ENCODE measurements at places on chromosomes 2 and 18. TPM values are rescaled to one million over a fixed set of nuclear protein-coding genes. Genes with fewer than 3 reads are reported as not detected.

DNA sequence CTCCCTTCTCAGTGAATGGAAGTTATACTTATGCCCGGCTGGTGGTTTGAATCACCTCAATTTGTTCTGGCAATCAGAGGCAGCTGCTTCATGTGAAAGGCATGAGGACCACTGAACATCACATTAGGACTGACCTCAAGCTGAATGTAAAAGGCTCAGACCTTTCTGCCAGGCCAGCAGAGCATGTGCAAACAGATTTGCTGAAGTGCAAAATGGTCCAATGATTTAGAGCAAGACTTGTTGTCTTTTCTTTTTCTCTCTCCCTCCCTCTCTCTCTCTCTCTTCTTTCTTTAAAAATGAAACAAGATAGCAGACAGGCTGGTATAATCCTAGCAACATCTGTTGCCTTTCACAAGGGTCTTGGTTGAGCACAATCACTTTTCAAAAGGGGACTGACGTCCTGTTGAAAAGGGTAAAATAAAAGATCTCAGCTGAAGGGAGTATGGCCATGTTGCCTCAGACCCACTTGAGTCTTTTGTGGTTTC, 13.3 kb upstream of the CDH7 start:
- DNase-seq, result no peak

DNA sequence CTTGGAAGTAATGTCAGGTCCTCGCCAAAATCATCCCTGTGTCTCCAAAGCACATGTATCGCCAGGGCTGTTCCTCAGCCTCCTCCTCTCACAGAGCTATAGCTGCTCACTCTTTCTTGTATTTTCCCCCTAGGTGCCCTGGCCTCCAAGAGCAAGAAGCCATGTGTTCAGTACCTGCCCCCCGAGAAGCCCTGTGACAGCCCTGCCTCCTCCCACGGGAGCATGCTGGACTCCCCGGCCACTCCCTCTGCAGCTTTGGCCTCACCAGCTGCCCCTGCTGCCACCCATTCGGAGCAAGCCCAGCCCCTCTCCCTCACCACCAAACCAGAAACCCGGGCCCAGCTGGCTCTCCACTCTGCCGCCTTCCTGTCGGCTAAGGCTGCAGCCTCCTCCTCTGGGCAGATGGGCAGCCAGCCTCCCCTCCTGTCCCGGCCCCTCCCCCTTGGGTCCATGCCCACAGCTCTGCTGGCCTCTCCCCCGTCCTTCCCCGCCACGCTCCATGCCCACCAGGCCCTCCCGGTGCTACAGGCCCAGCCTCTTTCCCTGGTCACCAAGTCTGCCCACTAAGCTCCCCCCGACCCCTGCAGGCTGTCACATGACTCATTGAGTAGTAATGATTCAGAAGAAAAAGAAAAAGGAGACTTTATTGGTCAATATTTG, 18.8 kb downstream of the TGOLN2 start:
- DNase-seq, result peak; percentile 53

DNA sequence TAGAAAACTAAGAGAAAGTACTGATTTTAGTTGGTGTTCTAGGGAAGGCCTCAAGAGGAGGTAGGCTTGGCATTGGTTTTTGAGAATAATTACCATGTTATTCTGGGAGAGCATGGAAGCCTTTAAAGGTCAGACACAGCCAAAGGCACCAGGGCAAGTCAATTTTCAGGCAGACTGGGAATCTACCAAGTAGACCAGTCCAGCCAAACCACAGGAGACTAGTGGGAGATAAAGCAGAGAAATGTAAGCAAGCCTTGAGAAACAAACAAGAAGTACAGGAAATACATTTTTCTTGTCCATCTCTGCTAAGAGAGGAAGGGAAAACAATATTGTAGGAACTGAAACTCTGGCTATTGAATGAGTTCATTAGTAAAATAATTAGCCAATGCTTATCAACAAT, 5.5 kb upstream of the CCDC68 start:
- no peak for DNase-seq

The CTAGE1 gene
- total RNA-seq, result not detected

- no peak for DNase-seq
These were observed 197.3 kb downstream of the SLC8A1 start for GRCh38 chr2:40254611-40255010.

The C2orf49 gene
- 18.4 TPM for total RNA-seq

- no peak for DNase-seq
These were observed 90.3 kb downstream of the PIK3C3 start for GRCh38 chr18:42045346-42045745.

The STK11IP gene
- 20.0 TPM for total RNA-seq

DNA sequence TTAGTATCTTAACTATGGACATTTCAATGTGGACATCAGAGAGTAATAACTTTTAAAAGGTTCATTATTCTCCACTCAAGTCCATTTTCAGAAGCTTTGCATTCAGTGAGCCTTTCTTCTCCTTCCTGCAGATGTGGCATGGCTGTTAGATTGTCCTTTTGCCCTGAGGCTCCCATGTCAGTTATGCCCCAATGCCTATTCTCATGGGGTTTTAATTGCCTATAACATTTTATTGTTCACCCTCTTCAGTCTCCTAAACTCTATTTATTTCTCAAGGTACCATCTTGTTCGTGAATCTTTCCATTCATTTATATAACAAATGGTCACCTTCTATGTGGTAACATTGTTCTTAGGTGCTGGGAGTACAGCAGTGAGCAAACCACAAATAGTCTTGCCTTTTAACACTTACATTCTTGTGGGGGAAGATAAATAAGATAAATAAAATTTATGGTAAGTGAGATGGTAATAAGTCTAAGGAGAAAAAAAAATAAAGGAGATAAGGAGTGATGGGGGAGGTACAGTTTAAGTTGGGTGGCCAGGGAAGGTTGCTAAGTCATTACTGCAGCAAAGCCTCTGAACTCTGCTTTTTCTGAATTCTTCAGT, 277.9 kb upstream of the SIX3 start:
- DNase-seq, result no peak

DNA sequence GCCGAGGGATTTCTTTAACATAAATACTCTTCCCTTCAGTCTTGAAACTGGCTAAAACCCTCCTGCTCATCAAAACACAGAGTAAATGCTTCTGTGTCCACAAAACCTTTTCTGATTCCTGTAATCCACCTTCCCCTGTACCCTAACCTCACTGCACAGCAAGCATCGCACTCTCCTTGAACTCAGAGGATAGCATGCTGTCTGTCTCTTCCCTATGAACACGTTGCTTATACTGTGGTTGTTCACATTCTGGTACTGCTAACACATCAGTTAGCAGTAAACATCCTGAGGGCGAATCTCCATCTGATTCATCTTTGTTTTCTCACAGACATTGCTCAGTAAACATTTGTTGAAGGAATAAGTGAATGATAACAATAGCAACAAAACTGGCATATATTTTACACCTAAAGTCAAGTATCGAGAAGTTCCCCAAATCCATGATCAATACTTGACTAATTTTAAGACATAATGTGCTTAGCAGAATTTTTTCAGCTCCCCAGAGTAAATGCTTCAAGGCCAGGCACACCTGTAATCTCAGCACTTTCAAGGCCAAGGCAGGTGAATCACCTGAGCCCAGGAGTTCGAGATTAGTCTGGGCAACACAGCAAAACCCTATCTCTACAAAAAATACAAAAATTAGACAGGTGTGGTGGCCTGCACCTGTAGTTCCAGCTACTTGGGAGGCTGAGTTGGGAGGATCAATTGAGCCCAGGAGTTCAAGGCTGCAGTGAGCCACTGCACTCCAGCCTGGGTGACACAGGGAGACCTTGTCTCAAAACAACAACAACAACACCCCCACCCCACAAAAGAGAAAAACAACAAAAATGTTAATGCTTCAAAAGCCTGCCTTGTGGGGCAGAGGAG, 45.6 kb upstream of the LPIN2 start:
- DNase-seq, result no peak

The RAD51AP2 gene
- not detected for total RNA-seq

GRCh38 chr2:196376984-196377877, 205.9 kb upstream of the STK17B start:
- DNase-seq, result no peak

The ZC3H6 gene
- total RNA-seq, result 10.6 TPM

The SERPINB13 gene
- total RNA-seq, result not detected

The ARHGEF33 gene
- total RNA-seq, result 0.35 TPM

The DPP4 gene
- 2.1 TPM for total RNA-seq

The PCARE gene
- not detected for total RNA-seq

DNA sequence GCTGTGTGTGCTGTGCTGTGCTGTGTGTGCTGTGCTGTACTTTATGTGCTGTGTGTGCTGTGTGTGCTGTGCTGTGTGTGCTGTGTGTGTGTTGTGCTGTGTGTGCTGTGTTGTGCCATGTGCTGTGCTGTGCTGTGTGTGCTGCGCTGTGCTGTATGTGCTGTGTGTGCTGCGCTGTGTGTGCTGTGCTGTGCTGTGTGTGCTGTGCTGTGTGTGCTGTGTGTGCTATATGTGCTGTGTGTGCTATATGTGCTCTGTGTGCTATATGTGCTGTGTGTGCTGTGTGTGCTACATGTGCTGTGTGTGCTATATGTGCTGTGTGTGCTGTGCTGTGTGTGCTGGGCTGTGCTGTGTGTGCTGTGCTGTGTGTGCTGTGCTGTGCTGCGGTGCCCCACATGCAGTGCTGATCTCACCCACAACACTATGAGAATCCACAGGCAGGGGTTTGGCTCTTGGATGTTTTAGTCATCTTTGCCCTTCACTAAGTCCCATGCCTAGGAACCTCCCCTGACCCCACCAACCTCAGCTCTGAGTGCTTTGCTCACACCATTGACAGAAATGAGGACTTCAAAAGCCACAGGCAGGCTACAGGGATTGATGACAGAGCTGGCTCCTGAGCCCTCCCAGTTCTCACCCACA, 30.5 kb upstream of the MAL start:
- no peak for DNase-seq

DNA sequence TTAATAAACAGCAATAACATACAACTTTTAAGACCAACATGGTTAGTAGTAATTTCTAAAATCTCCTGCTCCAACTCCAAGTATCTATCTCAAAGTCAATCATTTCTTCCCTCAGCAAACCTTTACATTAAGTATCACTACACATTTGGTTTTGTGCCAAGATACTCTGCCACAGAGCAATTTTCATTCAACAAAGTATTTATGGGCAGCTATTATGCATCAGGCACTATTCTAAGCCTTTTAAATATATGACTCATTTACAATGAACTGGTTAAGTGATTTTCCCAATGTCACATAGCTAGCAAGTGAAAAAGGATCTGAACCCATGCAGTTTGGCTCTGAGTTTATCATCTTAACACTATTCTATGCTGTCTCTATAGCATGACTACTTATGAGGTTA, 264.3 kb downstream of the NOL4 start:
- DNase-seq, result no peak

DNA sequence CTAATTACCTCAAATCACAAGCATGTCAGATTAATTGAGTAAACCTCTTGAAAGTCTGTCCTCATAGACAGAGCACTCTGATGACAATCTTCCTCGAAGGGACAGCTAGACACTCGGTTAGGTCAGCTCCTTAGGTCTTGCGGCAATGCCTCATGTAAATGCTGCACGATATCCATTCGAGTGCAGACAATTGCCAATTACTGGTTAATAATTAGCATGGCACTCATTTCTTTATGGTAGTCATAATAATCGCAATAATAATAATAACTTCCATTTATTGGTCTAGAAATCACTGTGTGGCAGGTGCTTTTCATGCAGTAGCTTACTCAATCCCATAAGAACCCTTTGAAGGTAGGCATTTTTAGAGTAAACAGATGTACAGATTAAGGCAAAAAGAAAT, 44.7 kb upstream of the DSC1 start:
- DNase-seq, result no peak

- DNase-seq, result no peak
These were observed 18.4 kb downstream of the VPS54 start for GRCh38 chr2:64000630-64001381.
